ENCODE measurements at places on chromosomes 3 and 15.

GRCh38 chr15:84828086-84828908 lies 11.1 kb downstream of the ALPK3 start:
- no peak for DNase-seq

- DNase-seq: no peak
Measured at GRCh38 chr15:90666135-90666909, 50.8 kb upstream of the BLM start.

DNA sequence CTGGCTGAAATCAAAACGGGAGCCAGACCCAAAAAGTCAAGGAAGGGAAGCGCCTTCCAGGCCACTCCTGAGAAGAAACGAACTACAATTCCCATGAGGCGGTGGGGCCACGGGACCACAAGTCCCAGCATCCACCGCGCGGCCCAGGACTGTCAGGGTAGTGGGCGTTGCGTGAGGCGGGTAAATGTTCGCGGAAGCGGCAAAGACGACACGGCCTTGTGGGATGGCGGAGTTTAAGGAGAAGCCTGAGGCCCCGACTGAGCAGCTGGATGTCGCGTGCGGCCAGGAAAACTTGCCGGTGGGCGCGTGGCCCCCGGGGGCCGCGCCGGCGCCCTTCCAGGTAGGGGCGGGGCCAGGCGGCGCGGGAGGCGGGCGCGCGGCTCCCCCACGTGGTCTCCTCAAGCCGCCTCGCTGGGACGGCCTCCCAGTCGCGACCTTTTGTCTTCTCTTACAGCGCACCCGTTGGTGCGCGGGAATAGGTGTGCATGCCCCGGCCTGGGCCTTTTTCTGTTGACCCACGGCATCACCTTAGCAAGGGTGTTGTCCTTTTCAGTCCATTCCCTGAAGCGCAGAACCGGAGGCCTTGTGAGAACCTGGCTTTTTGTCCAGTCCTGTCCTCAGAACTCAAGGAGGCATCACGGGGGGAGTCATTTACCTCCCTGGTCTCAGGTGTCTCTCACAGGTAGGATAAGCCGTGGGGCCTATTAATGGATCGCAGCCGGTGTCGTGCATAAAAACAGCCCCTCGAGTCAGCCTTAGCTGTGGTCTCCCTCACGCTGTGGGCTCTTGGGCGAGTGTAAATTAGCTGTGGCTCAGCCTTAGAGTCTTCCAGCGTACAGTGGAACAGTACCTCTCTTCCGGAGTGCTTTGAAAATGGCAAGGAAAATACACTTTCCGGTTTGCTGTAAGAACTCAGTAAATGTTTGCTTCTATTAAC lies at the start of gene SETMAR:
TSS of gene SETMAR (plus strand) at position 183 of the 937 bp plus-strand sequence. CDS start at position 185, 2 bp downstream.
- peak; percentile 67 for DNase-seq

- DNase-seq: no peak
Measured at GRCh38 chr3:187623285-187623814, 46.8 kb downstream of the SST start.

DNA sequence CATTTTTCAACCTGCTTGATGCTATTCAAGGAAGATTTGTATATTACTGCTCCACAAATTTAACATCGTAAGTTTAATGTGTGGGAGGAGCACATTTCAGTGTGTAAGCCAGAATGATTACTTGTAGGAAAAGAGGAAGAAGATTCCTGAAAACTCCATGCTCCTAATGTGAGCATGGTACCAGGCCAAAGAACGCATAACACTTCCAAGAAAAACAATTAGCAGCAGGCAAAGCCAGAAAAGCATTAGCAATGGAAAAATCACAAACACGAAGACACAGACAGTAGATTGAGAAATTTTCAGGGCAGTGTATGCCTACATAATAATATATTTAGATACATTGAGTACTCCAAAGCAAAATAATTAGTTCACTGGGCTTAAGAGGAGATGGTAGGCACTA lies 96.6 kb upstream of the CBLB start:
- DNase-seq: no peak

DNA sequence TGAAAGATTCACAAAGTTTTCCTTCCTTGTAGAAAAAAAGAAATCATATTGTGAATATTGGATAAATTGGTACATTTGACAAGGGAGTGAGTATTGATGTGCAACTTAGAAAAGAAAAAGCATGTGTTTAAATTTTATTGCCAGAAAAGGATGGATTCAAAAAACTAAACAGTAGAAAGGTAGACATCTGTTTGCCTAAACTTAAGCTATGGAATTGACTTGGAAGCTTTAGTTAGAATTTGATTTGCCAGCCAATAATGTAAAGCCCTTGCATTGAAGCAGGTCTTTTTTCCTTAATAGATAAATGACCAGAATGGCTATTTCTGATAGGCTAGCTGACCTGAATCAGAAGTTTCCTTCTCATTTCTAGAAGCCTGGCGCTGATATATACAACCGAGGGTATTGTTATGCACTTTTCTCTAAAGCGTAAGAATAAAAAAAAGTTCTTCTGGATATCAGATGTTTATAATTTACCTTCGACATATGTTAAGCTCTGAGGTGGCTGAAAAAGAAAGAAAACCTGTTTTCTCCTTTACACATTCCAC lies 4.2 kb downstream of the RARB start:
- DNase-seq: no peak

DNA sequence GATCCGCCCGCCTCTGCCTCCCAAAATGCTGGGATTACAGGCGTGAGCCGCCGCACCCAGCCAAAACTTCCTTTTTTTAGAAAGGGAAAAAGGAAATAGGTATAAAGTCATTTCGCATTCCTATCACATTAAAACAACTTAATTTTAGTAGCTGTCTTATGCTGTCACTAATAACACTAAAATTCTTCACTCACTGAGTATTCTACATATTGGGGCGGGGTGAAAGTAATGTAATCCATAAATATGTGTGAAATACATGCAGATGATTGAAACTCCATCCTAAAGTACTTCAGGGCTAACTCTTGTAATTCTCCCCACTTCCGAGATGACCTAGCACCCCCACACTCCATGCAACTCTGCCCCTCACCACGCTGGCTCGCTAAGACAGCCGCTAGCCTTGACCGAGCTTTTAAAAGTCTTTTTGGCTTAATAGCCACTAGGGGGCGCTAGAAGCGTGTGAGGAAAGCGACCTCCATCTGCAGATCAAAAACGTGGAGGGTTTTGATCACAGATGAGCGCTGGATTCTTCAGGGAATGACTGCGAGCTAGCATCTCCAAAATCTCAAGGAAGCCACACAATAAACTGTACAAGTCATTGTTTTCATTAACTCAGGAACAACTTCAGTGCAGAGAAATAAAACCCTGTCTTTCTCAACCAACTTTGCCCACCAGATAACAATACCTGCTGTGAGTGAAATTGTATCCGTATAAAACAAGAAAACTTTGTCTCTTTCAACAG lies 129.3 kb upstream of the IGF1R start:
- DNase-seq: peak; percentile 35

DNA sequence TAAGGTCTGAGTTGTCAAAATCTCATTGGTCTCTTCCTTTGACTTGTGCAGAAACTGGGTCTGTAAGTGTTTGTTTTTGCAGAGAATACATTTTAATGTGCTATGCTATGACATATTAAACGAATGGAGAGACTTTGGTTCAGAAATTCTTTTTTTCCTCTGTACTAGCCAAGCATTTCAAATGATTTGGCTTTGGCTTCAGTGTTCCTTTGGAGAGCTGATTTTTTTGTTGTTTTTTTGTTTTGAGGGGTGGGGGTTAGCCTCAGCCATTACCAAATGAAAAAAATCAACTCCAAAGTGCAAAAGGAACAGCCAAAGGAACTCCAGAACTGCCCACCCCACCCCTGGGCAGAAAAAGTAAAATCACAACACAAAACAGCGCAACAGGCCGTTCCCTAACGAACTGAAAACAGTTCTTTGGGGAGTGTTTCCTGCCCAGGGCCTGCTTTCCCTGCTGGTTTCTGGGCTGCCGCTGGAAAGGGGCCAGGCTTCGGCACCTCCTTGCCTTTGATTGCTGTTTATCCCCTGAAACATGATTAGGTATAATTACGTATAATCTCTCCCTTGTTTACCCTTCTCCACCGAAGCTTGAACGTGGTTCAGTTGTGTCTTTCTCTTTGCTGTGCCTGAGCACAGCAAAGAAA lies 57.6 kb upstream of the NEO1 start:
- peak; percentile 71 for DNase-seq

GRCh38 chr3:21520106-21520963 lies 230.7 kb downstream of the ZNF385D start:
- DNase-seq: no peak

- DNase-seq: no peak
Measured at GRCh38 chr15:86837294-86838061, 757.8 kb downstream of the AGBL1 start.

DNA sequence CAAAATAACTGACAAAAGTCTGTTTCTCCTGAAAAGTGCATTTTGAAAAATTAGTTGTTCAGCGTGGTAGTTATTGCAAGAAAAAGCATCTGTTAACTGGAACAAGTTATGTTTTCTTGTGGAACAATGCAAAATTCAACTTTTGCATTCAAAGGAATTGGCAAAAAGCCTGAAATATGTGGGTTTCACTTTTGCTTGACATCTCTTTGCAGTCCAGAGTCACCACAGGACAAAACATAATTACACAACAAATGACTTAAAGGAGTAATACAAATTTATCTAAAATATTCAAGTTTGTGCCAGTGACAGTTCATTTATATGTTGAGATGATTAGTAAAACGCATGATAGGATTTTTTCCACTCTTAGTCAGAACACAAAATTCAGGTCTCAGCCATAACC lies 96.3 kb upstream of the P2RY1 start:
- DNase-seq: no peak

- no peak for DNase-seq
Measured at GRCh38 chr3:115805520-115805919, 182.2 kb downstream of the GAP43 start.

DNA sequence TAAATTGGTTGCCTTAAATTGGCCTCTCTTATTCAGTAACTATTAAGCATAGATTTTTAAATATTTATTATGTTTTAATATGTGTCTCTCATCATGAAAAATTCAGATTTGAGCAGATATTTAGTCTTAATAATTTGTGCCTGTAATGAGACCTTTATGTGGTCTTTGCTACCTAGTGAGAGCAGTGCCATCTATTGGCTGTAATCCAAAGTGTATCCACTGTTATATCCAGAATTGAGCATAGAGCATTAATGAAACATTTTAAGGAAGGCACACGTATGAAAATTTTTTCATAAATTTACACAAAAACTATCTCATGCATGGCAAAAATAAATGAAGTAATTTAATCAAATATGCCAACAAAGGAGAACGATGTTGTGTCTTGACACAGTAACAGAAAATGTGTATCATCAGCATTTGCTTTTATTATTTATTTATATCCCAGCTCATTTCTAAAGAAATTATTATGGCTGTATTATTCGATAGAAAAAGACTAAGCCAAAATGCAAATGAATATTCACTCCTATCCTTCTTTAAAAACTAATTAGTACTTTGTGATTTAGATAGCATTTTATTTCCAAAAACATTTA lies 203.5 kb downstream of the RSRC1 start:
- no peak for DNase-seq

DNA sequence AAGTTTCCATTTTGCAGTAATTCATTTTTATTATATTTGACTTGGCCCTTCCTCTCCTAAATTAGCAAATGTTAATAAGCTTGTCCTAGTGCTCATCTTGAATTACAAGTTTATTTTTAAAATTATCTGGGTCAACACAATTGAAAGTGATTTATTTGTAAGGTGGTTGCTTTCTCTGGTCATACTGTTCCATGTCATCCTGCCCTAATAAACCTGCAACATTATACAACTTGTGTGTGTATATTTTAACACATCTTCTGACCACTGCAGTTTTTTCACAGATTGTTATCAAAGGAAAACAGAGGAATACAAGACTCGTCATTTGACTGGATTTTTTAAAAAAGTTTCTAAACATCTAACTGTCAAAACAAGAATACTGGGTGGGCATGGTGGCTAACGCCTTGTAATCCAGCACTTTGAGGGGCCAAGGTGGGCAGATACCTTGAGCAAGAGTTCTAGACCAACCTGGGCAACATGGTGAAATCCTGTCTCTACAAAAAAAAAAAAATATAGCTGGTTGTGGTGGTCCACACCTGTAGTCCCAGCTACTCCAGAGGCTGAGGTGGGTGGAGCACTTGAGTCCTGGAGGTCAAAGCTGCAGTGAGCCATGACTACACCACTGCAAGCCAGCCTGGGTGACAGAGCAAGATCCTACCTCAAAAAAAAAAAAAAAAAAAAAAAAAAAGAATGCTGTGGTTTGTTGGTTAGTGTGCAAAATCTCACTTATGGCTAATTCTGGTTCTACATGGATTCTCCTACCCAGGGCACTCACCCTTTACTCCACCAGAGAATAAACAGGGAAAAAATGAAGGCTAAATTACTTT lies 5.0 kb upstream of the LRRFIP2 start:
- DNase-seq: no peak

GRCh38 chr3:58563386-58564035 lies 13.7 kb downstream of the FAM107A start:
- DNase-seq: no peak
